ENCODE measurements at places on chromosomes 12 and 14.

DNA sequence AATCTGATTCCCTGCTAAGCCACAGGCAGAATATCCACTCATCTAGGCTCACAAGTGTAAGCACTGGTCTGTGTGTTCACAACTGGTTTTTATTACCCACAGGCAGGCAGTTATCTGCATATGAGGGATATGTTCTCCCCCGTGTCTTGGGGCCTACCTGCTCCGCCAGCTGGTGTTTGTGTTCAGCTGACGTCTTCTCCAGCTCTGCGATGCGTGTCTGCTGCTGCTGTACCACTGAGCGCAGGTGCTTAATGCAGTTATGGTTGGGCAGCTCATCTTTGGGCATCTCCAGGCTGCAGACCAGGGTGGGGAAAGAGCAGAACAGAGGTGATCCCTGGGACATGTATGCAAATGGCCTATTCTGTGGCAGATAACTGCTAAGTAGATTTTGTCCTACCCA lies 13.7 kb downstream of the RNF41 start:
- DNase-seq: no peak

- no peak for DNase-seq
Measured at GRCh38 chr12:57615637-57616036, 4.4 kb downstream of the ARHGEF25 start.

GRCh38 chr14:24407608-24408325 lies 9.0 kb downstream of the NYNRIN start:
- DNase-seq: no peak

- no peak for DNase-seq
Measured at GRCh38 chr14:75198291-75198933, 22.0 kb upstream of the TMED10 start.

DNA sequence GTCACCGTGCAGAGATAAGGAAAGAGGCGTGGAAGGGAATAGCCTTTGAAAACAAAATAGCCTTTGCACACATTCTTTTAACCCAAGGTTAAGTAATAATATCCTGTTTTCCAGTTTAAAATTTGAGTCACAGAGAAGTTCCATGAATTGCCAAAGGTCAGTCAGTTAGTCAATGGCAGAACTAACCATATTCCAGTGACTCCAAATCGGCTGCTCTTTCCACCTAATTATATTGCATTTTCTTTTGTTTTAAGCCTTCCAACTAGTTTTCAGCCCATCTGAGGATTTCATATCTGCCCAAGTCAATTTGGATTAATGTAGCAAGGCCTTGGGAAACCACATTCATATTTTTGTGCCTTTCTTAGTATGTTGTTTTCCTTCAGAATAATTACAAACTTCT lies 373.0 kb downstream of the CCDC91 start:
- no peak for DNase-seq

DNA sequence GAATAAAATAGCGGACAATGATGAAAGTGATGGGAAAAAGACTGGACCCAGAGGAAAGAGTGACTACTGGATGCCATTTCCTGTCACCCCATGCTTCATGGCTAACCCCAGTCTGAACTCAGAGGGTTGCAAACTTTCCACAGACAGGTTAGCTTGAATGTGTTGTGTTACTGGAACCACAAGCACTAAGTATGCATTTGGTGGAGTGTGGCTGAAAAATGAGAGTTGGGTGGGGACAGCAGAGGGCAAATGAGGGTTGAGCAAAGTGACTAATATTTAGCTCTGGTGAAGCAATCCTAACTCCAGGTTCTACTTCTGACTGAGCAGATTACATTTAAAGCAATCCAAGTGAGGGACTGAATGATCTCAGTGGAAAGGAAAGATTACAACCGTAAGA lies 1.6 kb downstream of the SLC16A7 start:
- peak; percentile 80 for DNase-seq

GRCh38 chr12:15932327-15932726 lies 21.2 kb downstream of the DERA start:
- DNase-seq: no peak

DNA sequence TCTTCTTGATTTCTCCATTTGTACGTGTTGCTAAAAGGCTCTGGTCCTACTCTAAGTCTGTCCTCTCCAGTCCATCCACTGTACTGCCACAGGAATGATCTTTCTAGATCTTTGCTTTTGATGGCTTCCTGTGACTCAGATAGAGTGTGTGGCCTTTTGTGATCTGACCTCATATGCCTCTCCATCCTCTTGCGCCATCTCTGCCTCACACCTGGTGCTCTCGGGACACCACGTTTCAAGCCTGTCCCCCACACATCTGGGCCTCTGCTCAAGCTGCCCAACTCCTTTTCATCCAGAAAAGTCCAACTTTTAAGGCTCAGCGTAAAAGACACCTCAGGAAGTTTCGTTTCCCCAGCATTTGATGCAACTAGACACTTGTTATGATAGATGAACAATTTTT lies 39.0 kb downstream of the DCAF4 start:
- no peak for DNase-seq

DNA sequence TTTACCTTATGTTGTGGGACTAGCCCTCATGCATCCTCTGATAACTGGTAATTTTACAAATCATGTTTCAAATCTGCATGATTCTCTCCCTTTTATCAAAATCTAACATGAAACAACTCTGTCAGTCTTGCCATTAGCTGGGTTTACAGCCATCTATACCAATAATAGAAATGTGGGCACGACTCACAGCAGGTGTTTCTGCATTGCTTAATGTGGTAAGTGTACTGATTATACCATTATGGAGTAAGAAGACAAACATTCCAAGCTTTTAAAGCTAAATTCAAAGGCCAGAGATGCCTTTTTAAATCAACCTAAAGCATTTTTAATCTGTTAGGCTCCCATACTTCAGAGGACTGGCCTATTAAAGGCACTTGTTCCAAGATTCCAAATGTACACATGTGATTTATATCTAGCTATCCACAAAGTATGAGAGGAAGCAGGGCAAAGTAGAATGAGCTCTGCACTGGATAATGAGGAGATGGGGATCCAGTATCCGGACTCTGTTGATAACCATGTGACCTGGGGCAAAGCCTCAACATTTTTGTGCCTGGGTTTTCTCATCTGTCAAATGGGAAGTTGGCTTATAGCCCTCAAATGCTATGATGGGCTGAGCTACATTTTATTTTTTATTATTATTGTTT lies 52.3 kb upstream of the FUT8 start:
- no peak for DNase-seq

DNA sequence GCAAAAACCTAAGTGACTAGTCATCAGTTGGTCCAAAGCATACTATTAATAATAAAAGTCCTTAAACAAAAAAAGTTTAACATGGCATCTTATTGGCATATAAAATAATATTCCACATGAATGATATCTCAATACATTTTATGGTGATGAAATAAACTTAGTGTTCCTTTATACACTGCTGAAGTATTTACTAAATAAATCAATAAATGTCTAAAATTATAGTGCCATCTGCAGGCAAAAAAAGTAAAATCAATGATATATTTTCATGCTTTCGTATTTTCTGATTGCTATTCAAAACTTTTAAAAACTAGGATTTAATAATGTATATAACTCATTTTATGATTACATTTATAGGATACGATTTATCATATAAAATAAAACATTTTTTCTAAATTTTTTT lies 30.5 kb downstream of the PUS7L start:
- no peak for DNase-seq

- DNase-seq: no peak
Measured at GRCh38 chr12:104888481-104888880, 69.6 kb downstream of the SLC41A2 start.

DNA sequence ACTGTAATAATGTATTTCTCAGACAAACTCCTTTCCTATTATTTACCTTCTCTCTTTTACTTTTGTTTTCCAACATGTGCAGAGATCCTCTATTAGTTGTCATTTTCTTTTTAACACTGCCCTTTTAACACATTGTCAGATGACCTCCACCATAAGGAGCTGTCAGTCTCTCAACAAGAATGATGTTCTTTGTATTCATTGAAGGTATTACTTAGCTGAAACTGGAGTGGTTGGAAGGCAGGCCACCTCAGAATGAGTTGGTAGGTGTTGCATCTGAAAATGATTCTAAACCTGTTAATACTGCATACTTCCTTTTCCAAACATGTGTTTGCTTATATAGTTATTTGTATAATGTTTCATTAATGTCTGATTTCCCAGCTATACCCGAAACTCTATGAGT lies 16.9 kb downstream of the TMEM117 start:
- no peak for DNase-seq

DNA sequence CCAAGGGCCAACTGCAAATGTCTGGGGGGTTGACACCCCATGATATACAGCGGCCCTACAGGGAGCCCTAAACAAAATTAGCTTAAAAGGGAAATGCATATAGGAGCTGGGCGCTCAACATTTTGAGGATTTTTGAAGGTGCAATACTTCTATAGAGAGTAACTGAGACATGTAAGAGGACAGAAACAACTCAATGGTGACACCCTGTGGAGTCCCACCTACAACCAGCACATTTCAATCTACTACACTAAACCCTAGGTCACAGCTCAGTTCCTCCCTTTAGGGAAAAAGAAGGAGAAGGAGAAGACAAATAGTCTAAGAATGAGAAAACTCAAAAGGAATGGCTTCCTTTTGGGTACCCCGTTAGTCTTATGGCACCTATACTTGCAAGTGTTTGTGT lies 1010.5 kb upstream of the NOVA1 start:
- DNase-seq: no peak

DNA sequence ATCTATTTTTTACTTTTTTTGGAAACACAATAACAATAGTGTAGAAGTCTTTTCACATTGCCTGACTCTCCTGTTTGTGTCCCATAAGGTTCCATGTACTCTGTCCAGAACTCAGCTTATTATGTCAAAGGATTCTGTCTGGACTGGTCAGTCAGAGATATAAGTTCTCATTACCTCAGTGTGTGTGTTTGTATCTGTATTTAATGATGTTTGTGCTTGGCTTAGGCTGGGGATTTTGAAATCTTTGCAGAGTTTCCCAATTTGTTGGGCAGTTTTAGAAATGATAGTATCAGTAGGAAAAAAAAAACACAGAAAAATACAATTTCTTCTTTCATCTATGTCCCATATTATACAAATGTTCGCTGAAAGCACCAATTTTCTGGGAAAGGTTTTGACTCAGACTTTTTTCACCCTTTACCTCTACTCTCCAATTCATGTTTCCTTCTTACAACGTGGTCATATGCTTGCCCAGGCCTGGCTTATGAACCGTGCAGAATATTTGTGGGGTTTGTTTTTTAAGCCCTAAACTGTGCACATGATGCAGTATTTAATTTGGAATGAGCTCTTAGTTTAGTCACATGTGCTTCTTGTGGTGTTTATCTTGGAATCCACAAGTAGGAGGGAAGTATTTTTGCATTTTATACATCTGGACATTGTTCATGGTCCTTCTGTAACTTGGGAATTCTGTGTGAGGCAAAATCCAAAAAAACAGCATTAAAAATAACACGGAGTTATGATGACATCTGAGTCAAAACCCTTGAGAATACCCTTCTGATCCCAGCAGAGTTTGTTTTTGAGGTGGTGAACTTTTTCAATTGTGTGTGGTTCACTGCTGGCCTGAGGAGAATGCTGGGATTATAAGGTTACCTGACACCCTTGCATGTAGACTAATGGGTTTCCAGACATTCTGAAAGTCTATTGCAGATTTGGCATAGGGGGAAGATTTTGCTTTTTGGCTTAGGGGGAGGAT lies 121.2 kb downstream of the RAD51B start:
- no peak for DNase-seq

DNA sequence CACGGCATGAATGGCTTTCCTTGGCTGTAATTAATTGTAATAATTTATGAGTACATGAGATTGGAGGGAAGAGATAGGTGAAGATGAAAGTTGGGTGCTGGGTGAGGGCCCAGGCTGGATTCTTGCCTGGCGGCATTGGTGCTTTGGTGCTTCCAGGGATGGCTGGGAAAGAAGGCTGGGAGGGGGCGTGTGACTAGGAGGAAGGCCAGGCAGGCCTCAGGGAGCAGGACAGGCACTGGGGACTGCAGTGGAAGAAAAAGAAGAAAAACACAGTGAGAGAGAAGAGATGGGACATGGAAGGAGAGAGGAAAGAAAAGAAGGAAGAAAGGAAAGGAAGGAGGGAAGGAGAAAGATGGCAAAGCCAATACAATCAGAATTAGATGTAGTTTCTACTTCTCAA lies 3.7 kb downstream of the HOXC9 start:
- no peak for DNase-seq

DNA sequence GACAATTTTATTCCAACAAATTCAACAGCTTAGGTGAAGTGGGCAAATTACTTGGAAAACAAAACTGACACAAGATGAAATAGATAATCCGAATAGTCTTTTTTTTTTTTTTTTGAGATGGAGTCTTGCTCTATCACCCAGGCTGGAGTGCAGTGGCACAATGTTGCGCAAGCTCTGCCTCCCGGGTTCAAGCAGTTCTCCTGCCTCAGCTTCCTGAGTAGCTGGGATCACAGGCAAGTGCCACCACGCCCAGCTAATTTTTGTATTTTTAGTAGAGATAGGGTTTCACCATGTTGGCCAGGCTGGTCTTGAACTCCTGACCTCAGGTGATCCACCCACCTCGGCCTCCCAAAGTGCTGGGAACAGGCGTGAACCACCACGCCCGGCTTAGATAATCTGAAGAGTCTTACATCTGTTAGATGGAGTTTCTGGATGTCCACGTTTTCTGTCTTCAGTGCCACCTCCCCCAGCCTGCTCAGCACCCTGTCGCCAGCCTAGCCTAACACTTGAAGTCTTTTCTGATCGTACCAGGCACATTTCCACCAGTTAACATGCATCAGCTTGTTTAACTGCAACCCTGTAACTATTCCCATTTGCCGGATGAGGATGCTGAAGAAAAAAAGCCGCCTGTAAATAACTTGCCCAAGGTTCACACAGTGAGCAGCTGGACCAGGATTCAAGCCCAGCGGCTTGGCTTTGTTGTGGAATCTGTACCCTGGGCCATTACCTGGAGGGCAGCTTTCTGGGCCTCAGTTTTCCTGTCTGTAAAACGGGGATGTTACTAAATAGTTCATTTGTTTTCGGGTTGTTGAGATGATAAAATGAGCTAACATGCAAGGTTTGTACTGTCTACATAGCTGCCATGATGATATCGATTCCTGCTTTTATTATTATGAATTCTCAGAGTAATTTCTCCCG lies 26.4 kb downstream of the FBRSL1 start:
- DNase-seq: no peak

DNA sequence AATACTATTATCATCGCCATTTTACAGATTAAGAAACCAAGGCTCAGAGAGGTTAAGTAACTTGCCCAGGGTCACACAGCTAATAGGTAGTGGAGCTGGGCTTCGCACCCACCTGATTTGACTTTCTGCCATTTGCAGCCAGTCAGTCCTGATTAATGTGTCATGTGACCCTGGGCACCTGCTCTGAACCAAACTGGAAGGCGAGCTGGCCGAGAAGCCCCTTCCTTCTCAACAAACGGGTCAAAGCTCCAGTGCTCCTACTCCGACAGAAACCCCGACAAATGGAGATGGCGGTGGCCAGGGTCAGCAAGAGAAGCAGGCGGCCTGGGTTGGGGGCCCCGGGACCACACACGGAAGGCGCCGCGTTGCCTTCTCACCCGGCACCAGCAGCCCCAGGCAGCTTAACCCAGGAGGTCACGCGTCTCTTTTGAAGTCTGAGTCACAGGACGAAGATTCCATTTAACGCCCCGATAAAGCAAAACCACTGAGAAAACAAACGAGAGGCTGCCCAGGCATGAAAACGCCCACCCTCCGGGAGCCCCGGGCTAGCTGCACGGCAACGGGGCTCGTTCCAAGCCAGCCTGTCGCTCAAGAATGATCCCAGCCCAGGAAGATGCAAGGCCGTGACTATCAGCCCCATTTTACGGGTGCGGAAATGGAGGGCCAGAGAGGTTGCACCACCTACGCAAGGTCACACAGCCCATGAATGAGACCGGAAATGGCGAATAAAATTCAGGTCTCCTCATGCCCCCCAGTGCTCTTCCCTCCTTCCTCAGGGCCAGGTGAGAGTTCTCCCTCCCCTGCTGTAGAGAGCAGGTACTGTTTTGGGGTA lies 124.8 kb downstream of the SCARB1 start:
- no peak for DNase-seq

- peak; percentile 11 for DNase-seq
Measured at GRCh38 chr14:61911574-61911973, 149.4 kb downstream of the SNAPC1 start.
